ENCODE measurements at places on chromosomes 3 and 15.

- DNase-seq: no peak
These were observed 12.2 kb downstream of the STAB1 start for GRCh38 chr3:52507359-52507758.

- DNase-seq: no peak
These were observed 203.3 kb upstream of the LMCD1 start for GRCh38 chr3:8298021-8298954.

GRCh38 chr3:31522152-31522551, 10.6 kb upstream of the STT3B start:
- DNase-seq: peak; percentile 36

DNA sequence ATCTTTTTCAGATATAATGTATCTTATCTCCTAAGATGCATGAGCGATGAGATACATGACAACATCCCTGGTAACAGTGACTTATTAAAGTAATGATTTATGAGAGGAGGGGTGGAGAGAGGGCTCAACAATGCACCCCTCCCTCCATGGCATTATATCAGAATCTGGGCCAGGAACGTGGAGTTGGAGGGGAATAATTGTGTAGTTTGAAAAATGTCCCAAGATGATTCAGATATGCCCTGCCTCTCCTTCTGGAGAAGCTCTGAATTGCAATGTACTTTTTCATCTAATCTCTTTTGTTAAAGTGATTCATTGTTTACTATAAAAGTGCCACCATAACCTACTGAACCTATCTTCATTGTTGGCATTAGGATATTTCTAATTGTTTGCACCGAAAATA, 86.5 kb downstream of the FRMD4B start:
- no peak for DNase-seq

GRCh38 chr3:69091389-69092029, 6.8 kb downstream of the ARL6IP5 start:
- DNase-seq: no peak

DNA sequence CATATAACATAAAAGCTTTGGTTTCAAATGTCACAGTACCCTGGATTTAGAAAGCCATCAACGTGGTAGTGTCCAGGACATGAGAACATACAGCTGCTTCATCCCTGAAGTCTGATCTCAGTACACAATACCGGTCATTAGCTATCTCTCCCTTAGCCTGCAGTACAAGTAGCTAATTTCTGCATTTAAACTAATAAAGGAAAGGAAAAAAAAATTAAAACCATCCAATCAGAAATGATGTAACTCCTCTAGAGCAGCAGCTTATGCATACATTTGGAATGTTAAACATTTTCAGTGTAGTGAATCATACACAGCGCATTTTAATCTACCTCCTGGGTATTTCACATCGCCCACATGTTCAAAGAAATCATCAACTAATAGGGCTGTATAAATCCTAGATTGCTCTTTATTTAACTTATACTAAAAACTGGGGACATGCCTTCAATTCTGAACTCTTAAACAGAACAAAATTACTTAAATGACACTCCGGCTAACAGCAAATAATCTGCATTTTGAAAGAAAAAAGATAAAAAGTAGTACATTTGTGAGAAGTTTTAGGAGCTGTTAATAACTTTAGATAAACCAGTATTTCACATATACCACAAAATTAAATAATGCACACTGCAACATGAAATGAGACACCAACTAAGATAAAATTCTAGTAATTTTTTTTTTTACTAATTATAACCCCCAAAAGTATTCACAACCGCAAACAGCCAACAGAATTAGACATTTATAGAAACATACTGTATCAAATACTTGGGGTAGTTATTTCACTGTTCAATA, 3.7 kb downstream of the IGF2BP2 start:
- DNase-seq: peak; percentile 68

DNA sequence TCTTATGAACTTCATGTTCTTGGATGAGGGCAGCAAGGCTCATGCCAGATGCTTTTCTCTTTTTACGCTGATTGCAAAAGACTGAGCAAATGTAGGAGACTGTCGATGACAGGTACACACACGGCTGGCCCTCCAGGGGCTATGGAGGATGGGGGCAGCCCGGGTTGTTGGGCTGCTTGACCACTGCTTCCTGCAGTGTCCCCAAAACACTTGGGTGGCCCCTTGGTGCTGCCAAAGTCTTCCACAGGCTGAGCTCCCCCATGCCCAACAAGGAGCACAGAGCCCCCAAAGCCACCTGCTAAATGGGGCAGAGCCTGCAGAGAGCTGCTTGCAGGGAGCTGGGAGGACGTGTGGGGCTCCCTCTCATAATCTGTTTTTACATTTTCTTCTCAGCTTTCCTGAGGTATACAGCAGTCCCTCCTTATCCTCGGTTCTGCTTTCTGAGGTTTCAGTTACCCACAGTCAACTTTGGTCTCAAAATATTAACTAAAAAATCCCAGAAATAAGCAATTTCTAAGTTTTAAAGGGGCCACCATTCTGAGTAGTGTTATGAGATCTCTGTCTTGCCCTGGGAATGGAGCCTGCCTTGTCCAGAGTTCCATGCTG, 7.3 kb downstream of the PRR23E start:
- DNase-seq: no peak

GRCh38 chr3:42043099-42043813, 47.9 kb upstream of the TRAK1 start:
- peak; percentile 94 for DNase-seq

DNA sequence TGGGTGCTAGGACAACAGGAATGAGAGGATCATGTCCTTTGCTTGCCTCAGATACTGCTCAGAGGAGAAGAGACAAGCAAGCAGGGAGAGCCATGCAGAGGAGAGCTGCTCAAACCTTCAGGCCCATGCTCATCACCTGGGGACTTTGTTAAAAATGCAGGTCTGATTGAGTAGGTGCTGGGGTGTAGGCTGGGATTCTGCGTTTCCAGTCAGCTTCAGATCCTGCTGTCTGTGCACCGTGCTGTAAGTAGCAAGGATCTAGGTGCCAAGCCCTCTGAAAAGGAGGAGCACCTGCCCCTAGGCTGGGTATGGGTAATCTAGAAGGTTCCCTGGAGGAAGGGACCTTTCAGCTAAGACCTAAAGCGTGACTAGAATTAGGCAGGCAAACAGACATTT, 7.3 kb downstream of the FLNB start:
- DNase-seq: no peak

- DNase-seq: no peak
These were observed 6.9 kb upstream of the PCSK6 start for GRCh38 chr15:101496198-101496986.

- DNase-seq: no peak
These were observed 207.6 kb downstream of the MAGI1 start for GRCh38 chr3:65830948-65831732.

DNA sequence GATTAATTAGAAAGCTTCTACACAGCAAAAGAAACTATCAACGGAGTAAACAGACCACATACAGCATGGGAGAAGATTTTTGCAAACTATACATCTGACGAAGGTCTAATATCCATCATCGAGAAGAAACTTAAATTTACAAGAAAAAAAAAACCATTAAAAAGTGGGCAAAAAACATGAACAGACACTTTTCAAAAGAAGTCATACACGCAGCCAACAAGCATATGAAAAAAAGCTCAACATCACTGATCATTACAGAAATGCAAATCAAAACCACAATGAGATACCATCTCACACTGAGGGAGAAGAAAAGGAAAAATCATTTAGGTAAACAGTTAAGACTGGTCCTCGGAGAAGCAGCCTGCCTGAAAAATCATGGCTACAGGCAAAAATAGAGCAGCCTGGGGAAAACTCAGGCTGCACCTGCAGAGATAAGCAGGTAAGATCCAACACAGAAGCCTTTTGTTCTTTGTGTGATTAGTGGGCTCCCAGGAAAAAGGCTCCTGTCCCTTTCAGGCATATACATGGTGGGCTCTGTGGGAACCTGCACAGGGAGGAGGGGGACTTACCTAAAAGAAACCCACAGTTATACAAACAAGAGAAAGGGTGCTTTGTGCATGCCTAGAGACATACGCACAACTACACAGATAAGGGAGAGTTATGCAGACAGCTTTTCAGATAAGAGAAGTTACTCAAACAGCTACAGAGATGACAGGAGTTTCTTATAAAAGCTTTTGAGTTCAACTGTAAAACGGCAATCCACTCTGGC, 49.3 kb downstream of the C3orf70 start:
- no peak for DNase-seq

GRCh38 chr15:56241374-56242105, 2.1 kb downstream of the RFX7 start:
- DNase-seq: peak; percentile 17

- no peak for DNase-seq
These were observed 50.3 kb downstream of the MTHFS start for GRCh38 chr15:79846539-79846938.

GRCh38 chr15:101182215-101182614, 69.6 kb downstream of the CHSY1 start:
- DNase-seq: no peak

- peak; percentile 10 for DNase-seq
These were observed 753.4 kb downstream of the FHIT start for GRCh38 chr3:60497902-60498301.

GRCh38 chr3:121529308-121529707, 16.5 kb downstream of the POLQ start:
- DNase-seq: no peak

GRCh38 chr3:195154793-195155535, 116.0 kb downstream of the XXYLT1 start:
- peak; percentile 93 for DNase-seq

DNA sequence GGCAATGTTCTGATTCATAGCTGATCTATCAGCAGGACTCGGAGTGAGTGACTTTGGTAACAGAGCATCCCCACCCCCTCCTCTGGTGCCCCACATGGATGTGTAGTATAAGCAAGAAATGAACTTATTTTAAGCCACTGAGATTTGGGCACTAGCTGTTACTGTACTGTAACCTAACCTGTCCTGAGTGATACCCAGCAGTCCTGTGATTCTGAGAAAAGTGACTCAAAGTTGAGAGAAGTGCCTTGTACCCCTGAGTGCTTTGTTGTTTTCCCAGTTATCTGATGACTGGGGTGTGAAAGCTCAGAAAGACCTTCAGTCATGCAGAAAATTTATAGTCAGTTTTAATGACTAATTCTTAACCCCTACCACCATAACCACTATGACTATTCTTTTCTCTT, 439.9 kb upstream of the RBMS3 start:
- DNase-seq: no peak

GRCh38 chr3:118932822-118933558, 101.7 kb downstream of the IGSF11 start:
- no peak for DNase-seq

GRCh38 chr15:61681676-61682075, 378.6 kb downstream of the VPS13C start:
- DNase-seq: no peak

DNA sequence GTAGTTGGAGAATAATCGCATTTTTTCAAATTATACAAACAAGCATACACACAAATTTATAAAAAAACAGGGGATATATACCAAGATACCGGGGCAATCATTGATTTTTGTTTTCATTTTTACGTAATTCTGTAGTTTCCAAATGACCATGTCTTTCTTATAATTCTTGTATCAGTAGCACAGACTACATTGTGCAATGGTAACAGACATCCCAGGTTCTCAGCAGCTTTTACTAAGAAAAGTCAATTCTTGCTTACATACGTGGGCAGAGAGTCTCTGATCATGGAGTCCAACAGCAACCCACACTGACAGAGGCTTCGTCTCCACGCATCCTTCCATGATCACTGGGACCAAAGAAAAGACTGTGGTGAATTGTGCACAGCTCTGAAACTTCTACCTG, 441.3 kb downstream of the TBL1XR1 start:
- DNase-seq: no peak

DNA sequence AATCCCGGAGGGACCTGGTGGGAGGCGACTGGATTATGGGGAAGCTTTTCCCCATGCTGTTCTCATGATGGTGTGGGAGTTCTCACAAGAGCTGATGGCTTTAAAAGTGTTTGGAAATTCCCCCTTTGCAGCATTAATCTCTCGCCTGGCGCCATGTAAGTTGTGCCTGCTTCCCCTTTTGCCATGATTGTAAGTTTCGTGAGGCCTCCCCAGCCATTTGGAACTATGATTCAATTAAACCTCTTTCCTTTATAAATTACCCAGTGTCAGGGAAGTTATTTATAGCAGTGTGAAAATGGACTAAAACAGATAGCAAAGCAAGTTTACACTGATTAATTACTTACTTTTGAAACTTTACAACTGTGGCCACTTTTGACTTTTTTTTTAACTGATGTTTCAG, 10.6 kb upstream of the U2SURP start:
- DNase-seq: no peak

DNA sequence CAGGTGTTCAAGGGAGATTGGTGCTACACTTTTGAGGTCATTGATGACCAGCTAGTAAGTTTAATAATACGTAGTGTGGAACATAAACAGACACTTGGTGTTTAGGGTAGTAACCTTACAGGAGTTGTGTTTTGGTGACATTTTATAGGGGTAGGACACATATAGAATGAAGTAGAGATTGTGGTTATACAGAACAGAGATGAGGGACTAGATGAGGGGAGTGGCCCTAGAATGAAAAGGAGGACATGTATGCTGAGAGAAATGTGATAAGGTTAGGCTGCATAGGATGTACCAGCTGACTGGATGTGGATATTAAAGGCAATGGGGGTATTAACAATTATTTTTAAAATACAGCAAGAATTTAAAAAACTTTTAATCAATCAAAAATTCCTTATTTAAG, 8.0 kb downstream of the MBNL1 start:
- no peak for DNase-seq

DNA sequence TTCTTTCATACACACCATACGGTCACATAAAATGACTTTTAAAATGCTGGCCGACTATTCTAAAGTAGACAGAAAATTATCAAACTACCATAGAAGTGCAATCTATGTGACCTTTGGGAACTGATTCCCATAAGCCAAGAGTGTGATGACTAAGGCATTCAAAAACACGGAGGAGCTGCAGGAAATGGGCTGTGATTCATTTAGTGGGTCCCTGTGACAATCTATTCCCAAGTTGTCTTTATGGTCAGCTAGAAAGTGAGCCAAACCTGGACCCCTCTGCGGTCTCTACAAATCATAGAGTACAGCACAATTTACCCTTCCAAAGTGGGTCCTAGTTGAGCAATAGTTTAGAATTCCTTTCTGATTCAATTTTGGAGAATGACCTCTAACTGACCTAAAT, 251.5 kb upstream of the CBLB start:
- DNase-seq: no peak

DNA sequence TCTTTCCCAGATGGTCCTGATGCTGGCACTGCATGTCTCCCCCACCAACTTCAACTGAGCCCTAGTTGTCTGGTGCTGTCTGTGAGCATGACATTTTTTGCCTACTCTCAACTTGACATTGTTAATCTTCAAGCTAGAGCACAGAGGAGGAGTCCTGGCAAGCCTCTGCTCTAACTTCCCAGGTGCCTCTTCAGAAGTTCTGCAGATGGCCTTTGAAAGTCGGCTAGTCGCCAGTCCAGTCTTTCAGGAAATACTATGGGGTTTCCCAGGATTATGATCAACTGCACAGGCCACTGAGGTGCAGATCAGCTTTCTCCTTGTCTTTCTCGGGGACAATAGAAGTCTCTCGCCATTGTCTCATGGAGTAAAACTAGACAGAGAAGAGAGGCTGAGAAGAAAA, 86.7 kb downstream of the ST8SIA2 start:
- peak; percentile 56 for DNase-seq

DNA sequence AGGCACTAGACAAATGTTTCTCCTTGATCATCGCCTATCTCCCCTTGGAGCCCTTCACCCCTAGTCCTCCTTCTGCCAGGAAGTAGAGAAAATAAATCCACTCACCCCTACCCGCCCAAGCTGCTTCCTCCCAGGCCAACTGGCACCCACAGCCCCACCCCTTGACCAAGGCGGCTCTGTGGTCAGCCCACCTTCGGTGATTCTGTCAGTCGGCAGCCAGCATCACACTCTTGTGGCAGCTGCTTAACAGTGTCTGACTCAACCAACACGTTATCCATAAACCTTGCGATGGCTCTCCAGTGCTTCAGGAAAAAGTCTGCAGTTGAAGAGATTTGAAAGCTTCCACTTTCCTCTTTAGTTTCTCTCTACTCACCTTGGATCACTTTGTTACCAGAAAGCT, 7.6 kb downstream of the SHF start:
- DNase-seq: no peak
